ENCODE measurements at places on chromosomes 2 and 18.

DNA sequence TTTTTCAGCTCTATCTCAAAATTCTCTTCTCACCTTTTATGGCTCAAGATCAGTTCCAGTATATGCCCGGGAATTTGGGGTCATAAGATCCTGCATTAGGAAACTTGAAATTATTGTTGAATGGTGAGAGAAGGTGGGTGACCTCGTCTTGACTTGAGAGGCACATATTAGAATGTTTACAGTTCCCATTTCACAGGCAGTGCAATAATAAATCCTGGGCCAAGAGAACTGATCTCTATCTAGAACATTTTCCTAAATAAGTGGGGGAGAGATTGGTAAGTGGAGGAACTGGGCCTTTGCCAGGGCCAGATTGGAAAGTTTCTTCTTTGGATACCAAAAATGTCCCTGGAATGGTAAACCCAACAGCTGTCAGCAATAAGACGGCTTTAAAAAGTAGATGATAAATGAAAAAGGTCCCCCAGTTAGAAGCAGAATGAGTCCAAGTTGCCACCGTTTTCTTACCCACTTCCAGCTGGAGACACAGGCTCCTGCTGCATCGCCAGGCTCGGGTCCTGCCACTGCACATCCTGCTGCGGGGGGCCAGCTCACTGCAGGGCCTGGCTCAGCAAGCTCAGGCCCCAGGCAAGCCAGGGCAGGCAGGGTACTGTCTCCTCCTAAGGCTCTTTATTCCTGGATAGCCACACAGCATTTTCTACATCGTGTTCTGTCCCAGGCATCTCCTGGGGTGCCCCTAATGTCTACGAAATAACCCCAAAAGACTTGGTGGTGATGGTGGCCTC is 126.4 kb upstream of the EPAS1 start:
- DNase-seq: no peak

DNA sequence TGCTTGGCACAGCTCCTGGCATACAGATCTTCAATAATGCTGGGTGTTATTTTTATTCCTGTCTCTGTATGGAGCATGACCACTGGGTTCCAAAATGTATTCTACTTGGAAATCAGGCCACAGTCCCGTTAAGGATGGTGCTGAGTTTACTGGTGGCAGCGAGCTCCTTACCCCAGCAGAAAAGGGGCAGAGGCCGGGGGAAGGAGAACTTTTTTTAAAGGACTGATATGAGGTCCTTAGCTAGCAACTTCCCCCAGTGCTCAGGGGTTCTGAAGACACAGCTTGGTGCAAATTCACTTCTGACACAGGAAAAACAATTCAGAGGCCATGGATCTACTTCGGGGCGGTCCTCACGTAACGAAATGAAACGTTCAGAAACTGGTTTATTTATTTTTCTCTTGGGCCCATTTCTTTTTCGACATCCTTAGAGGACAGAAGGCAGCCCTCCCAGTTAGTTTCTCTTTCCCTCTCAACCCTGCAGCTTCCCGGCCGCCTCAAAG is 872 bp downstream of the RDH14 start:
- no peak for DNase-seq

DNA sequence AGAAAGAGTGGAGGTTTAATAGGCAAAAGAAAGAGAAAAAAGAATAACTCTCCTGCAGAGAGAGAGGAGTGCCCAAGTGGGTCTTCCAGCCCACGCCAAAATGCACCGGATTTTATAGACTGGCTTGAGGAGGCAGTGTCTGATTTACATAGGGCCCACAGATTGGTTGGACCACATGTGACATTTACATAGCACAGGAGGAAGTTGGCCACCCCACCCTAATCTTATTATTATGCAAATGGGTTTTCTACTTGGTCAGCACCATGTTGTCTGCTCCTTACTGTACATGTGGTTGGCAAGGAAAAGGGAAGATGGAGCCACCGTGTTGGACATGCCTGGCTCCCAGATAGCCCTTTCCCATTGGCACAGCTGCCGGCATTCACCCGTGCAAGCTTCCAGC is 56.8 kb downstream of the SP110 start:
- no peak for DNase-seq

GRCh38 chr2:74391209-74391579 is 11.1 kb upstream of the DCTN1 start:
- no peak for DNase-seq

DNA sequence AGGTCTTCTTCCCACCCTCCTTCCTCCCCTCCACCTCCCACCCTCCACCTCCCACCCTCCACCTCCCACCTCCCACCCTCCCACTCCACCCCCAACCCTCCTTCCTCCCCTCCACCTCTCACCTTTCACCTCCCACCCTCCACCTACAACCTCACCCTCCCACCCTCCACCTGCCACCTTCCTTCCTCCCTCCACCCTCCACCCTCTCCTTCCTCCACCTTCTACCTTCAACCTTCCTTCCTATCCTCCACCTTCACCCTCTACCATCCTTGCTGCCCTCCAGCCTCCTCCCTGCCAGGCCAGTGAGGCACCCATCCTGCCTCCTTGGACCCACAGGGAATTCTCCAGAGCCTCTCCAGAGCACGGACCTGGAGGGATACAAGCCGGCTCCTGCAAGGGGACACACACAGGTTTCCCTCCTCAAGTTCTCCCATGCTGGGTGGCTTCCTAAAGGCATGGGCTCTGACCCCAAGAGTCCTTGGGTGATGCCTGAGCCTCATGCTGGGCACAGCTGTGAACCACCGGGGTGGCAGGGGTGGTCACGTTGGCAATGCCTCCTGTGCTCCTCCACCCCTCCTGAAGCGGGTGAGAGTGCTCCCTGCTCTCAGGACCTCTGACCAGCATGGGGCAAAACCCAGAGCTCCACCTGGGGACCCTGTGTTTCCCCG is 293.0 kb downstream of the NDUFA10 start:
- no peak for DNase-seq

GRCh38 chr2:127142663-127143630 is 36.0 kb upstream of the BIN1 start:
- DNase-seq: no peak

- no peak for DNase-seq
Observed at GRCh38 chr2:241935314-241935713, 65.8 kb downstream of the RTP5 start.

DNA sequence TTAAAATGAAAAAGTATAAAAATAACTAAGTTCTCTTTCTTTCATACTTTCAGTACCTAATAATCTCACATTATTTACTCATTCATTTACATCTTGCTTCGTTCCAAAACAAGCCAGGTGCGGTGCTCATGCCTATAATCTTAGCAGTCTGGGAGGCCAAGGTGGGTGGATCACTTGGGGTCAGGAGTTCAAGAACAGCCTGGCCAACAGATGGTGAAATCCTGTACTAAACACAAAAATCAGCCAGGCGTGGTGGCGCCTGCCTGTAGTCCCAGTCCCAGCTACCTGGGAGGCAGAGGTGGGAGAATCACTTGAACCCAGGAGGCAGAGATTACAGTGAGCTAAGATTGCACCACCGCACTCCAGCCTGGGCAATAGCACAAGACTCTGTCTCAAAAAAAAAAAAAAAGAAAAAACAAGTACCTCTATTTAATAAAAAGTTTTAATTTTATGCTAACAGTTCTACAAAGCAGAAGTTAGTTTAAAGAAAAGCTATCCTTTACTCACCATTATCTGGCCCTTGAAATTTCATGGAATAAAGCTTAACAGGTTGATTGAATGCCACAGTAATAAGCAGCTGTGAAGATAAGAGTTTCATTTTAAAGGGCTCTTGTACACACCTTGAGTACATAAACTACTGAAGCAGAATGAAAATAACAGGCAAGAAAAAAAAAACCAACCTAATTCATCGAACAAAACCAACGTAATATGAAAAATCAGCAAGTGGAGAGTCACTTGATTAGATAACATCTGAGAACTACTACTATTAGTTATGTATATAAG is 22.5 kb downstream of the TXNL1 start:
- no peak for DNase-seq

GRCh38 chr2:222959358-222959757 is 92.6 kb upstream of the KCNE4 start:
- DNase-seq: no peak

GRCh38 chr2:170217778-170218251 is 39.9 kb downstream of the MYO3B start:
- no peak for DNase-seq

DNA sequence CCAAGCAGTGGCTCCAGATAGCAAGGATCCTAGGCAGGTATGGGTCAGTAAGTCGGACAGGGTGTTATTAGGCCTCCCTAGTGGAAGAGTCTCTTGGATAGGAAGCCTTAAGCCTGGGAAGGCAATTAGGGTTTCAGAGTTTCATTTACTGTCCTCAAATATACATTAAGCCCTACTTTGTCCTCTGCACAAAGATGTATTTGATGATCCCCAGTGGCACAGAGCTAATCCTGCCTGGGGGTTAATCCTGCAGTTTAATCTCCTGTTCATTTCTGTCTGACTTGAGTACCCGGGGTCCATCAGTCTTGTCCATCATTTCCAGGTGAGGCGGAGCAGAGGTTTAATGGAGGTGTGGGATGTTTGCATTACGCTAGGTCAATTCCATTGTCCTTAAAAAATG is 62.0 kb downstream of the MTCL1 start:
- no peak for DNase-seq

DNA sequence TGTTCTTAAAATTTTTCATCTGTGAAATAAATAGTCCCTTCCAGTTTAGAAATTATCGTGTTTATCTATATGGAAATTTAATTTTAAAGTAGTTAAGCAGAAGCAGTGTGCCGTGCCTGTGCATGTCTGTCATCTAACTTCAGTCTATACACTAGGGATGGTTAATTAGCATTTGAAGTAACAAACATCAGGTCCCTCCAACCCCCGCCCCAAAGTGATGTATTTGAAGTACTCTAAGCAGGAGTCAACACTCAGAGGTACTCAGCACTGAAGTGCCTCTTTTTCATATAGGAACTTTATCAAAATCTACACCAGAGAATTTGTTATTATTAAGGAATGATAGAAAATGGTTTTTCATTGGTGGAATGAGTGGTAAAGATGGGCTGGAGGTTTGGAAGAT is 33.0 kb downstream of the LANCL1 start:
- DNase-seq: no peak

Measured in GF-D8 (cell line).